ENCODE measurements at places on chromosomes 12 and 14.

DNA sequence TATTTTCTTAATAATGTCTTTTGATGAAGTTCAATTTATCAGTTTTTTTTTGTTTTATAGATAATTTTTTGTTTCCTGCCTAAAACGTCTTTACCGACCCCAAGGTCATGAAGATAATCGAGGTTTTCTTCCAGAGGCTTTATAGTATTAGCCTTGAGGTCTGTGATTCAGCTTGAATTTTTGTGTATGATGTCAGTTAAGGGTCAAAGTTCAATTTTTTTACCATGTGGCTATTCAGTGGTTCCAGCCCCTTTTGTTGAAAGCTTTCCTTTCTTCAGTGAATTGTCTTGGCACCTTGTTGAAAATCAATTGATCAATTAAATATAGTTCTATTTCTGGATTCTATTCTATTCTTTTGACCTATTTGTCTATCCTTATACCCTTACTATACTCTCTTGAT lies 3.2 kb upstream of the MGST1 start:
- DNase-seq = no peak

- DNase-seq = no peak
Measured at GRCh38 chr12:94721173-94721572, 70.8 kb upstream of the TMCC3 start.

GRCh38 chr14:26959437-26959836 lies 361.6 kb upstream of the NOVA1 start:
- no peak for DNase-seq

DNA sequence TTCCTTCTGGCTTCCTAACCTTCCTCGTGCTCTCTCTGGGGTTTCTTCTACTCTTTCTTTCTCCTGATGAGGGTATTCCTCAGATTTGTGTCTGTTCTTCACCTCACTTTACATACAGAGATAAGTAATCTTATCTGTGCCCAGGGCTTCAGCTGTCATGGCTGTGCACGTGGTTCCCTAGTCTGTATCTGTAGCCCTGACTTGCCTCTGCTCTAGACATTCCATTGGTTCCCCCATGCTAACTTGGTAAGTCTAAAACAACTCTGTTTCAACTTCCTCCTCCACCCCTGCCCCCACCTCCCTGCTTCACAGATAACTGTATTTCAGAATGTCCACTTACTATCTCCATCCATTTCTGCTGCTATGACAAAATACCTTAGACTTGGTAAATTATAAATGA lies 10.8 kb downstream of the DIP2B start:
- no peak for DNase-seq

DNA sequence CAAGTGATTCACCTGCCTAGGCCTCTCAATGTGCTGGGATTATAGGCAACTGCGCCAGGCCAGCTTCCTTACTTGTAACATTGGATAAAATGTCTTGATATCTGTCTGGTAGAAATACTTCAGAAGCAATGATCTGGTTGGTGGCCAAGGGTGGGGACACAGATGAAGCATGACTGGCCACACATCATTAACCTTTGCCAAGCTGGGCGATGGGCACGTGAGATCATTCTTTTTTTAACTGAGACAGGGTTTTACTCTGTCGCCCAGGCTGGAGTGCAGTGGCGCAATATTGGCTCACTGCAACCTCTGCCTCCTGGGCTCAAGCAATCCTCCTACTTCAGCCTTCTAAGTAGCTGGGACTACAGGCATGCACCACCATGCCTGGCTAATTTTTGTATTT lies 31.1 kb downstream of the PLEKHH1 start:
- no peak for DNase-seq

- no peak for DNase-seq
Measured at GRCh38 chr12:74483057-74483456, 54.6 kb upstream of the ATXN7L3B start.

- no peak for DNase-seq
Measured at GRCh38 chr12:43903686-43904085, 67.8 kb downstream of the TMEM117 start.

All from C1 segment of cervical spinal cord (tissue), 14 donors.